ENCODE measurements at places on chromosomes 6 and 20.

DNA sequence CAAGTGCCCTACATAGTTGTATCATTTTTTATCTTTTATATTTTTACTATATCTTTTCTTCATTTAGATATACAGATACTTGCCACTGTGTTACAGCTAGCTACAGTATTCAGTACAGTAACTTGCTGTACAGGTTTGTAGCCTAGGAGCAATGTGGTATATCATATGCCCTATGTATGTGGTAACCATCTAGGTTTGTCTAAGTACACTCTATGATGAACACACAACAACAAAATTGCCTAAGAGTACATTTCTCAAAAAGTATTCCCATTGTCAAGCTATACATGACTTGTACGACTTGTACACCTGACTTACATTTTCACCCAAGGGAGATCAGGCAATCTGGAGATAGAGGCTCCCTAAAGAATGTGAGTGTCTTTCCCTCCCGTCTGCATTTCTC lies 8.2 kb downstream of the ELOVL5 start:
- no peaks in the 10 kb centered on the region for H3K27me3 ChIP-seq
- H3K36me3 ChIP-seq, result peaks cover 16% of the 10 kb centered on the region
- H3K4me3 ChIP-seq, result no peak overlapping the region
- peaks cover 4% of the 10 kb centered on the region for H3K4me1 ChIP-seq
- no peak overlapping the region for H3K27ac ChIP-seq

GRCh38 chr20:20462185-20462584 lies 94.3 kb downstream of the INSM1 start:
- no peak overlapping the region for H3K4me3 ChIP-seq
- H3K27ac ChIP-seq, result no peak overlapping the region
- H3K4me1 ChIP-seq, result no peaks in the 10 kb centered on the region
- DNase-seq, result no peak
- no peaks in the 10 kb centered on the region for H3K36me3 ChIP-seq

DNA sequence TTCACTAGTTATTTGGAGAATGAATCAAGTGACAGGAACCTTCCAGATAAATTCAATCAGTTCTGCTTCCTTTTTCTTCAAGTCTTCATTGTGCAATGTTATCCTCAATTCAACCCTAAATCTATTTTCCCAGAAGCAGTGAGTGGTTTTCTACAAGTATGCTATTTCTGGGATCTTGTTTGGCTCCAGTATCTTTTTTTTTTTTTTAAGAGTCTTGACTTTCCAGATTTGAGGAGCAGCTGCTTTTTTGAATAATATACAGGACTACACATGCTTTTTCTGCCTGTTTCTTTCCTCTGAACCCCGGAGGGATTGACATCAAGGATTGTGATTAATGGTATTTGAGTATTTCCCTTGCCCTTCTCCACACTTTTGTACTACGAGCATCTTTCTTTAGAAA lies 339.2 kb upstream of the JAG1 start:
- H3K27me3 ChIP-seq, result no peaks in the 10 kb centered on the region
- no peak overlapping the region for H3K4me3 ChIP-seq
- H3K36me3 ChIP-seq, result no peaks in the 10 kb centered on the region
- H3K4me1 ChIP-seq, result no peaks in the 10 kb centered on the region

- no peak overlapping the region for H3K27ac ChIP-seq
- H3K36me3 ChIP-seq, result no peaks in the 10 kb centered on the region
- DNase-seq, result no peak
- no peak overlapping the region for H3K4me3 ChIP-seq
- peaks cover 3% of the 10 kb centered on the region for H3K27me3 ChIP-seq
These were observed 75.4 kb upstream of the LAMA2 start for GRCh38 chr6:128807577-128807976.

- no peaks in the 10 kb centered on the region for H3K36me3 ChIP-seq
- no peak overlapping the region for H3K4me3 ChIP-seq
- no peaks in the 10 kb centered on the region for H3K4me1 ChIP-seq
- DNase-seq, result no peak
These were observed 175.1 kb downstream of the VEGFA start for GRCh38 chr6:43944908-43945767.

DNA sequence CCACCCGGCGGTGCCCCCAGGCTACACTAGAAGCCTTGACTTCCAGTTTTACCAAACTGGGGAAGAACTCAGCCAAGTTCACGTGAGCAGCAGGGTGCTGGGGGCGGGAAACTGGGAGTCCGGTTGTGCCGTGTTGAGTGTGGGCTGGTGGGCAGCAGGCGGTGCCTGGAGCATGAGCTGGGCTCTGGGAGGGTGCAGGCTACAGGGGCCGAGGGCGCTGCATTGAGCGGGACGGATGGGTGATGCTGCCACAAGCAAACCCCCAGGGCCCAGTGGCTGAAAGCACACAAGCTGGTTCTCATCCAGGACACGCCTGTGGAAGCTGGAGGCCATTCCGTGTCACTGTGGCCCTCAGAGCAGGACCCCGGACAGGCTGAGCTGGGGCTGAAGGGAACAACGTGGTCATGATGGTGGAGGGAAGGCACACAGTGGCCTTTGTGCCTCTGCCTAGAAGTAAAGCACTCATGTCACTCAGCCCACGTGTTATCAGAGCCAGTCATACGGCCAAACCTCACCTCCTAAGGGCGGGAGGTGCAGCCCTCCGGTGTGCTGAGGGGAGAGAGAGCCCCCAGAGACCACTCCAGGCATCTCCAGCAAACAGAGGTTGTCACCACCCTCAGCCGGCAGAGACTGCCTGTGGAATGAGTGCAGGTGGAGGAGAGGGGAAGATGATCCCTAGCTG lies 29.5 kb downstream of the RBM38 start:
- H3K4me1 ChIP-seq, result no peaks in the 10 kb centered on the region
- DNase-seq, result no peak
- H3K36me3 ChIP-seq, result no peaks in the 10 kb centered on the region
- H3K27ac ChIP-seq, result no peak overlapping the region
- H3K4me3 ChIP-seq, result no peak overlapping the region

DNA sequence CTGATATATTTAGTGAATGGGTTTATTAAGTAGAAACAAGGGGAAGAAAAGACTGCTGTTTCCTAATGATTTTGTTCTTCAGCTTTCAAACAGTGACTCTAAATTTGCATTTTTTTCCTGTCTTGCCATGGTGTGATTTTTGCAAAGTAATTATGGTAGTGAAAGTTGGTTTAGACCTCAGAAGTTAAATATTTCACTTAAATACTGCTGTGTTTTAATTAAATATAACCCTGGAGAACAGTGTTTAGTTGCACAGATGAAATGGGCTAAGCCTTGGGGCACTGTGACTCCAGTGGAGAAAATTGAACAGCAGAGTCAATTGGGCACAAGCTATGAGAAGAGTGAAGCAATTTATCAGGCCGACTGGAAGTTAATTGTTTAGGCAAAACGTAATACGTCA lies 111.1 kb upstream of the MCHR2 start:
- no peaks in the 10 kb centered on the region for H3K36me3 ChIP-seq
- no peak for DNase-seq
- H3K27me3 ChIP-seq, result no peaks in the 10 kb centered on the region
- H3K4me3 ChIP-seq, result no peak overlapping the region

DNA sequence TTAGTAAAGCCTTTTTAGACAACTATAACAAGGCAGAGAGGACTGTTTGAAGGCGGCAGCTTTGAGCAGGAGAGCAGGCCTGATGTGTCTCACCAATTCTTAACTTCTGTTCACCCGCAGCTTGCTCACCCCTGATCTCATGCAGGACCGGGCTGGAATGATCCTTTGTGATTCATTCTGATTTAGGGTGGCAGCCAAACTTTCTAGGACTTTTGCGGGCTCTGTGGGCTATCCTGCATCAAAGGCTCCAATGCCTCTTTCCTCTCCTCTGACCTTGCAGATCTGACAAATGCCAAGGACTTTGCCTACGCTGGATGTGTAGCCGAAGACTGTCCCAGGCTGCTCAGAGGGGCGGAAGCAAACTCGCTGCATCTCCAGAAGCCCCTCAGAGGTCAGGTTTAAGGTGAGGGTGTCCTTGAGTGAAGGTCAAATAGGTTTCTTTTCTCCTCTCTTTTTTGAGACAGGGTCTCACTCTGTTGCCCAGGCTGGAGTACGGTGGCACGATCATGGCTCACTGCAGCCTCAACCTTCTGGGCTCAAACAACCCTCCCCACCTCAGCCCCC lies 72.3 kb downstream of the VEGFA start:
- no peak overlapping the region for H3K27ac ChIP-seq
- DNase-seq, result no peak
- no peaks in the 10 kb centered on the region for H3K27me3 ChIP-seq
- H3K36me3 ChIP-seq, result no peaks in the 10 kb centered on the region

GRCh38 chr6:136274062-136274461 lies 15.6 kb downstream of the BCLAF1 start:
- no peak overlapping the region for H3K27ac ChIP-seq
- DNase-seq, result no peak
- no peaks in the 10 kb centered on the region for H3K4me1 ChIP-seq
- no peak overlapping the region for H3K4me3 ChIP-seq
- no peaks in the 10 kb centered on the region for H3K27me3 ChIP-seq
